Mesenchymal stem cell (in vitro differentiated cells and primary cell): ENCODE measurements at places on chromosomes 6 and 20.

- H3K36me3 ChIP-seq, result peaks cover 2% of the 10 kb centered on the region
- H3K27me3 ChIP-seq, result no peaks in the 10 kb centered on the region
- peaks cover 3% of the 10 kb centered on the region for H3K4me1 ChIP-seq
- peak overlapping the region; percentile 75 for H3K4me3 ChIP-seq
- DNase-seq, result peak; percentile 61
Observed at GRCh38 chr6:157034436-157035230, 257.5 kb downstream of the ARID1B start.

GRCh38 chr6:142845624-142846458 lies 99.1 kb downstream of the HIVEP2 start:
- no peaks in the 10 kb centered on the region for H3K27me3 ChIP-seq
- DNase-seq, result peak; percentile 90
- peak overlapping the region; percentile 67 for H3K4me3 ChIP-seq
- no peaks in the 10 kb centered on the region for H3K36me3 ChIP-seq
- H3K4me1 ChIP-seq, result peaks cover 13% of the 10 kb centered on the region

- H3K27me3 ChIP-seq, result no peaks in the 10 kb centered on the region
- no peaks in the 10 kb centered on the region for H3K4me1 ChIP-seq
- no peak overlapping the region for H3K4me3 ChIP-seq
- no peak overlapping the region for H3K27ac ChIP-seq
Observed at GRCh38 chr6:63975699-63976098, 340.1 kb downstream of the PHF3 start.

DNA sequence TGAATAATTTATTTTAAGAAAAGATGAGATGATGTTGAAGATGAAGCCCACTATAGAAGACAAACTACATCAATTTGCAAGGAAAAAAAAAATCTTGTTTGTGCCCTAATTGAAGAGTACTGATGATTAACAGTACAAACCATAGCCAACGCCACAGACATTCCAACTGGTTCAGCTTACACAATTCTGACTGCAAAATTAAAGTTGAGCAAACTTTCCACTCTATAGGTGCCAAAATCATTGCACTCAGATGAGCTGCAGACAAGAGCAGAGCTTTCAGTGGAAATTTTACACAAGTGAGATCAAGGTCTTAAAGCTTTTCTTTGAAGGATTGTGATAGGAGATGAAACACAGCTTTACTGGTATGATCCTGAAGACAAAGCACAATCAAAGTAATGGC lies 85.3 kb downstream of the OGFRL1 start:
- DNase-seq, result no peak
- no peak overlapping the region for H3K27ac ChIP-seq
- H3K27me3 ChIP-seq, result no peaks in the 10 kb centered on the region
- H3K4me1 ChIP-seq, result no peaks in the 10 kb centered on the region

- H3K4me3 ChIP-seq, result no peak overlapping the region
- no peaks in the 10 kb centered on the region for H3K27me3 ChIP-seq
- H3K36me3 ChIP-seq, result no peaks in the 10 kb centered on the region
Observed at GRCh38 chr6:99378636-99379035, 15.4 kb downstream of the COQ3 start.

- H3K4me1 ChIP-seq, result peaks cover 6% of the 10 kb centered on the region
- no peaks in the 10 kb centered on the region for H3K27me3 ChIP-seq
- H3K27ac ChIP-seq, result no peak overlapping the region
- no peak overlapping the region for H3K4me3 ChIP-seq
Observed at GRCh38 chr6:27896398-27896796, 15.8 kb downstream of the OR2B2 start.

- no peaks in the 10 kb centered on the region for H3K27me3 ChIP-seq
- no peak for DNase-seq
Observed at GRCh38 chr20:44223721-44224120, 13.2 kb upstream of the OSER1 start.

DNA sequence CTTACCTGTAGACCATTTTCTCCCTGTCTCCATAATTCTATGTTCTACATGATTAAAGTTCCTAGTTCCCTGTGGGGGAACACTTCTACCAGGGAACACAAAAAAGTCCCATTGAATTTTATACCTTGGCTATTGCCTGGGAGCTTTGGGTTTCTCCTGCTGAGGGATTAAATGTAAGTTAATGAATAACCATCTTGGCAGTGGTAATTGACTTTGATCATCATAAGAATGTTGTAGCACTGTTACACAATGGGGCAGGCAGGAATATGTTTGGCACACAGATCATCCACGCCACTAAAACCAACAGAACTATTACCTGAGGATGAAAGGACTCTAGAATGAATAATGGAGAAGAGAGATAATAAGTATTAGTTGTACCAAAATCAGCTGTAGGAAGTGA lies 1106.2 kb upstream of the GJE1 start:
- H3K27me3 ChIP-seq, result no peaks in the 10 kb centered on the region
- no peak overlapping the region for H3K4me3 ChIP-seq
- H3K36me3 ChIP-seq, result no peaks in the 10 kb centered on the region
- no peak for DNase-seq
- peaks cover 2% of the 10 kb centered on the region for H3K4me1 ChIP-seq

DNA sequence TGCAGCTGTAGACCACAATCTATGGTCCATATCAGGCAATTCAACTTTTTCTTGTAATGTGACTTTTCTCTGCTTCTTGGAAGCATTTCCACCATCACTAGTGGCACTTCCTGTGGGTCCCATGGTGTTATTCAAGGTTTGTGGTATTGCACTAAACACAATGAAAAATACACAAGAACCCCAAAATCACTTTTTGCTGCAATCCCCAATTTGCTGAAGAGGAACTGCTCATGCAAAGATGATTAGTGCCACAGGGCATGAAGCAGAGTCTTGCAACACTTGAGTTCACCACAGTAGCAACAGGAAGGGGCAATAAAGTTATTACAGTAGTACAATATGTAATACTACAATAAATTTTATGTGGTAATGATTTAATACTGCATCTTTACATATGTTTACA lies 16.8 kb upstream of the TAAR1 start:
- no peak overlapping the region for H3K27ac ChIP-seq
- no peak overlapping the region for H3K4me3 ChIP-seq
- H3K27me3 ChIP-seq, result no peaks in the 10 kb centered on the region
- H3K36me3 ChIP-seq, result no peaks in the 10 kb centered on the region
- no peaks in the 10 kb centered on the region for H3K4me1 ChIP-seq

DNA sequence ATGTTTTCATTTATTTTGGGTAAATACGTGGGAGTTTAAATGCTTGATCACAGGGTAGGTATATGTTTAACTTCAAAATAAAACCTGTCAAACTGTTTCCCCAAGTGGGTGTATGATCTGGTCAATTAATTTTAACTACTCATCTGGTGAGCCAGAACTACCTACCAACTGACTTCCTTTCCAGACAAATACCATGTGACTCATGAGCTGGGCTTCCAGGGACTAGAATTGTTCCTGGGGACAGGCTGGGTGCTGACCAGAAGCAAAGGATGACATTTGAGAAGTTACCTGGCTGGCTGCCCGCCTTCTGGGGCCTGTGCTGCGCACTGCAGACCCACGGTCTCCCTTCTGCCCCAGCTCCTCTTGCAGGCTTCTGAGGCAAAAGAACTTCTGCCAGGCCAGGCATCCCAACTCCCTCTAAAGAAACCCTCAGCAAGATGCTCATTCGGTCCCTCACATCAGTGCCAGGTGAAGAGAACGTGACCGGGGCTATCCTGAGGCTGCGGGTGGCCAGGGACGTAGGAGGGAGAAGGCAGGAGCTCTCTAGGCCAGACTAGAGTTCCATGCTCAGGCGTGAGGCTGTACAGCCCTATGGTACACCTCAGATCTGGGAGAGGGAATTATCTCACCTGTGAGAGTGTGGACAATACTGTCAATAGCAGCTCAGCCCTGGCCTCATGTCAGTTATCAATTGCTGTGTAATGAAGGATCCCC lies 103.6 kb downstream of the JPH2 start:
- H3K4me1 ChIP-seq, result peaks cover 6% of the 10 kb centered on the region
- H3K4me3 ChIP-seq, result no peak overlapping the region
- DNase-seq, result no peak
- peaks cover 4% of the 10 kb centered on the region for H3K27me3 ChIP-seq

DNA sequence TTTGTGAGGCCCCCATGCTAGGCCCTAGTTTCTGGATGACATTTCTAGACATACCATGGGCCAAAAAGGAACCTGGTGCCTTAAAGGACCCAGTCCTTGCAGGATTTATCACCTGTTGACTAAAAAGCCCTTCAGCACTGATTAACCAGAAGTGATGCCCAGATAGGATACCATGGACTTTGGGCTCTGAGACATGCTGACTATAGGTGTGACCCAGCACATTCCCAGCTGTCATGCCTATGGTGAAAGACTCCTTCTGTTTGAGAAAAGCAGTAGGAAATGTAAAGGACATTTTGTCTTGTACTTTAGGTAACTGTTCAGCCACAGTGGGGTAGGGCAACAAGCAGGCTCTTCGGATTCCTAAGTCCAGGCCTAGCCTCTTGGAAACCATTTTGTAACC lies 724.2 kb downstream of the CD109 start:
- H3K27ac ChIP-seq, result no peak overlapping the region
- DNase-seq, result no peak
- H3K4me3 ChIP-seq, result no peak overlapping the region
- no peaks in the 10 kb centered on the region for H3K4me1 ChIP-seq
- no peaks in the 10 kb centered on the region for H3K27me3 ChIP-seq

DNA sequence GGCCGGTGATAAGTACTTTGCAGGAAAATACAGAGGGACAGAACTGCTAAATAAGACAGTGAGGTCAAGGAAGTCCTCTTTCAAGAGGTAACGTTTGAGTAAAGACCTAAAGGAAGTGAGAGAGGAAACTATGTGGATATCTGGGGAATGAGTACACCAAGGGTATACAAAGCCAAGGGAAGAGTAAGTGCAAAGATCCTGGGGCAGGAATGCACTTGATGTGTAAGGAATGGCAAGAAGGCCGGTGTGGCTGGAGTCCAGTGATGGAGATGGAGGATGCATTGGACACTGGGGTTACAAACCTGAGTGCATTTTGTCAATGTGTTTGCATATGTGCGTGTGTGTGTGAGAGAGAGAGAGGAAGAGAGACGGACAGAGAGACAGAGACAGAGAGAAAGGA lies 32.1 kb upstream of the TGM2 start:
- no peak overlapping the region for H3K27ac ChIP-seq
- DNase-seq, result no peak
- peaks cover 4% of the 10 kb centered on the region for H3K4me1 ChIP-seq
- H3K27me3 ChIP-seq, result peaks cover 8% of the 10 kb centered on the region
- no peaks in the 10 kb centered on the region for H3K36me3 ChIP-seq

DNA sequence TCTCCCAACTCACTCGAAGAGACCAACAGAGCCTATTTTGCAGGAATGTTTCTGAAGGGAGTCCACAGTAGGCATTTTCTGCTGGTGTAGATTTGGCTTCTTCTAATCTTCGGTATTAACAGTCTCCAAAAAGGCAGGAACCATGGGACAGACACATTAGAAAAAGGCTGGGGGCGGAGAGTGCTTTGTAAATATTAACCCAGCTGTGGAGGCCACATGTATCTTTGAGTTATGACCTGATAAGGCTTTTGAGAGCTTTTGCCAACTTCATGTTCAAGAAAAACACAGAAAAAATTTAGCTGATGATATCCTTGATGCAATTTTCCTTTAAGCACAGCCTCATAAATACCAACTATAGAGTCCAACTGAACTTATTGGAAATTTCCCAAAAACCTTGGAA lies 119.4 kb upstream of the TSHZ2 start:
- H3K27me3 ChIP-seq, result no peaks in the 10 kb centered on the region
- H3K4me3 ChIP-seq, result no peak overlapping the region
- H3K36me3 ChIP-seq, result no peaks in the 10 kb centered on the region

DNA sequence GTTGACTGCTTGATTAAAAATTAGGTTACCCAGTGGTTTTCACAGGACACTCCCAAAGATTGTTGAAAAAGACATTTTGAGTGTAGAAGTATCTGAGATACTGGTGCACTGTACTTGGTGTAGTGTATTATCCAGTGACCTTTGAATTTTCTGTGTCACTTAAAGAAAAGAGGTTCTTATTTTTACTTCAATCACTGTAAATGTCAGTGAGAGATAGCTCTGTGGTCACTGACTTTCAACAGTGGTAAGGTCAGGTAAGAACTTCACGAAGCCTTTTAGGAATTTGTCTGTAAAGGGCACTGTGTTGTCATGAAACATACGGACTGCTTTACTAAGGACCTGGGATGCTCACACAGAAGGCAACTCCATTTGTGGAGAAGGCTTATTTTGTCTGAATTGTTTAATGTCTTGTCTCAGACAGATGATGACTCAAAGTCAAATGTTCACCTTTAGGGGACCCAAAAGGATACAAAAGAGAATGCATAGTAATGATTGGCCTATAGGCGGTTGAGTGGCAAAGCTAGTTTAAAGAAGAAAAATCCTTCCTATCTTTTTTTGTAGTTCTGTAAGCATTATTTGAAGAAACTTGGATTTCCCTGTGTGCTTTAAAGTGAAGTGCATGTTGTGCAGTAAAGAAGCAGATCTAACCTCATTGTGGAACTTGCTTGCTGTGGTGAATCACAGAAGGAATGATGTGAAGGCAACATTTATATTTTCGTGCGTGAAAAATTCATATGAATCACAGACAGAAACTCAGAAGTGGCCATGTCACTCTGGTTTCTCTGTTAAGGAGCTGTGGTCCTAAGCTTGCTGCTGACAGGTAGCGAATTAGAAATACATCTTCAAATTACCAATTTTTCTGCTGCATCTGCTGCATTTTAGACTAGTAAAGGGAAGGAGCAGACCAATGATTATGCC lies 47.3 kb downstream of the ZFAND3 start:
- no peaks in the 10 kb centered on the region for H3K27me3 ChIP-seq
- H3K27ac ChIP-seq, result peak overlapping the region; percentile 40
- H3K4me3 ChIP-seq, result no peak overlapping the region
- H3K36me3 ChIP-seq, result peaks cover 2% of the 10 kb centered on the region
- DNase-seq, result no peak

GRCh38 chr20:4810426-4811019 lies 88.8 kb downstream of the PRND start:
- H3K27me3 ChIP-seq, result peaks cover 5% of the 10 kb centered on the region
- H3K27ac ChIP-seq, result no peak overlapping the region
- no peak overlapping the region for H3K4me3 ChIP-seq

- H3K4me1 ChIP-seq, result no peaks in the 10 kb centered on the region
- H3K27ac ChIP-seq, result no peak overlapping the region
- no peaks in the 10 kb centered on the region for H3K36me3 ChIP-seq
- DNase-seq, result no peak
- H3K4me3 ChIP-seq, result no peak overlapping the region
Observed at GRCh38 chr6:117740605-117741004, 65.3 kb downstream of the NUS1 start.
